ENCODE measurements at places on chromosomes 1 and 21.

GRCh38 chr1:11722538-11722937, 13.4 kb upstream of the AGTRAP start:
- DNase-seq: no peak

GRCh38 chr1:84277343-84278059, 24.0 kb upstream of the SAMD13 start:
- DNase-seq: no peak

- no peak for DNase-seq
These were observed 45.5 kb downstream of the OLFML2B start for GRCh38 chr1:161978011-161978790.

GRCh38 chr1:68359045-68359444, 90.7 kb downstream of the RPE65 start:
- DNase-seq: no peak

GRCh38 chr1:117657031-117657430, 51.2 kb downstream of the TENT5C start:
- no peak for DNase-seq

GRCh38 chr1:1137256-1138045, 21.6 kb upstream of the C1orf159 start:
- peak; percentile 88 for DNase-seq

DNA sequence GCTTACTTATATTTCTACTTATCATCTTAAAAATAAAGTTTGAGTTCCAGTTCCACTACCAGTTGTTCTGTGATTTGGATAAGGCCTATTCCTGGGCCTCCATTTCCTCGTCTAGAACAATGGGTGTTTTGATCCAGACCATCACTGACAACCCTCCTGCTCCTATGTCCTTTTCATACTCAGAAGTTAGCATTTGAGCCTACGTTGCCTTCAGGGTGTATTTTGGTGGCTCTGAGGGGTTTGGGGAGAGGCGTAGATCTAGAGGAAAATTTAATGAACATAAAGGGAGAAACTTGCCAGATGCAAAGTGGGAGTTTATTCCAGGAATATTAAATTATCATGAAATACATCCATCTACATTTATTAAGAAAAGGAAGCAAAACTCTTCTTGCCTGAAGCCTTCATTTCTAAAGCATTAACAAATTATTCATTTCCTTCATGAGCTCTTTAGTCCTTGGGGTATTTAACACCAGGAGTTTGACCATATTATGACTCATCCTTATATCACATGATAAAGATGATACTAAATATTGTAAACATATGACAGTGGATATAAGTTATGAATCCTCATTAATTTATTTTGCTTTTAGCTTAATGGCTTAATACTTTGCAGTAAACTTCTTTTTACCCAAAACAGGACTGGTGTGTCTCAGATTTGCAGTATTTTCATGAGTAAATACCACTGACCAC, 47.2 kb upstream of the SYT14 start:
- DNase-seq: no peak

- no peak for DNase-seq
These were observed 78.3 kb downstream of the CLEC20A start for GRCh38 chr1:178418284-178418955.

DNA sequence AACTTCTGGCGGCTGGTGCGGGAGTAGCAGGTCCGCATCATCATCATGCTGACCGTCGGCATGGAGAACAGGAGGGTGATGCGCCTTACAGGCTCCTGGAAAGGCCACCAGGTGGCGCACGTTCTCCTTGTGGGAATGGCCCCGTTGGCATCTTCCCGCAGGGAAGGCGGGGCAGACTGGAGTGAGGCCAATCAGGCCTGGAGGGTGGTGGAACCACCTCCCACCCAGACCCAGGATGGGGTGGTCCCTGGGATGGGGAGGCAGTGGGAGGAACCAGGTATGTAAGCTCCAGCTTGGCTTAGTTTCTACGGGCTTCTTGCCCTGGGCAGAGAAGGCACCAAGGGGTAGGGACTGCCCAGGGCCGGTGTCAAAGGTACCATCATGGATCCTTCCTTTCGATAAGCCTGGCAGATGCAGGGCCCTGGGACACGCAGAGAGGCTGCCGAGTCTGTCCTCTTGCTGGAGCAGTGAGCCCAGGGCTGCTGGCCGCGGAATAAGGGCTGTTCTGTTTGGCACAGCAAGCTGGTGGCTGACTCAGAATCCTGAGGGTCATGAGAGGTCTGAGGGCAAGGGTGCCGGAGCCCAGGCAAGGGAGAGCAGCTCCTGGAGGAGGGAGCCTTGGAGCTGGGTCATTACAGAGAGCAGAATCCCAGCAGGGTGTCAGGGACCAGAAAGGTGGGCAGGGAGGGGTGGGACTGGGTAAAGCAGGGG, 8.7 kb upstream of the LGR6 start:
- DNase-seq: peak; percentile 86

DNA sequence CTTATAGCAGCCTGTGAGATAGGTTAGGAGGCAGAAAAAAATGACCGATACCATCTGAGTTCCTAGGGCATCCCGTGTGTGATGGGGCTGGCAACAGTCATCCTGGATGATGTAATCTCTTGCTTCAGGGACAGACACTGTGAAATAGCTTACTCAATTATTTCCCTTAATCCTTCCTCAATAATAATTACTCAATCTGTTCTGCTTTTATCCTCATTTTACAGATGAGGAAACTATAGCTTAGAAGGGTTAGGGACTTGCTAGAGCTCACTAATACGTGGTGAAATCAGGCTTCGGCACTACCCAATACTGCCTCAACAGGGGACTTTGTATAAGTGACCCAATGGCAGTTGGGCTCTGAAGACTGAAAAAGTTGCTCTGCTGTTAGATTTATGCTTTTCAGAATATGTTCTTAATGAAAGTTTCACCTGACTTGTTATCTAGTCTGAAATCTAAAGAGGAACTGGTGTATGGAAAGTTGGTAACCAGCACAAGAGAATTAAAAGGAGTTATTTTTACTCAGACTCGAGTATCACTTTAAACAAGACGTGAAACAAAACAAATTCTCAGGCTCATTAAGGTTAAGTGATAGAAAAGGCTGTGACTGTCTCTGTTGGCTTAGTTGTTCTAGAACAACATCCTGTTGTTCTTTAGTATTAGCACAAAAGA, 14.4 kb downstream of the CD55 start:
- DNase-seq: peak; percentile 66

GRCh38 chr1:29511436-29511835, 275.1 kb downstream of the PTPRU start:
- no peak for DNase-seq

Measured in common myeloid progenitor, CD34-positive (primary cell).